ENCODE measurements at places on chromosomes 12 and 14. TPM values are rescaled to one million over a fixed set of nuclear protein-coding genes. Genes with fewer than 3 reads are reported as not detected.
A peak's percentile ranks its signal among the peaks of the same experiment; 100 is the strongest.

Gene ZNF84
- 48.4 TPM for total RNA-seq

Gene DEGS2
- total RNA-seq = 5.8 TPM

Gene CLEC1A
- not detected for total RNA-seq

Gene RNU4-1
- total RNA-seq = 3,426 TPM

DNA sequence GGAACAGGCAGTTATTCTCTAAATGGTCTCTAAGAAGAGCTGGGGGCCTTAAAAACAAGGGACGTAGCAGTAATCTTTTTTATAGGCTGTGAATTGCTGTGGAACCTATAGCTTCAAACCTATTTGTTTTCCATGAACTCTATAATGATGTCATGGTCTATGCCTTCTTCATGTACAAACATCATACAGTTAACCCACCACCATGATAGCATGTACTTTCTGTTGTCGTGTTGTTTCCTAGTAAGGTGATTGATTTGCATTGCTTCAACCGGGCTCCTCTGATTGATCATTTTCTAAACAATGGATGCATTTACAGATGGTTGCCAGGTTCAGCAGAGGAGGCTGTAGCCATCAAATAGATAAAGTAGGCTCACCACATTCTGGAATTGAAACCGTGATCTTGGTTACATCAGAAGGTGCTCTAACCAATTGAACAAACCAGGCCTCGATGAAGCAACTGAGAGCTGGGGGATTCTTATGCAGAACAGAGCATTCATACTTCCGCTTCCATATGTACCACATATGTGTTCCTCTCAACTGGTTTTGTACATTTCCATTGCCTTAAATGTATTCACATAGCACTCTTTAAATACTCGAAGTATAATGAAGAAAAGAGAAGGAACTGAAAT, 25.6 kb upstream of the PCNX1 start:
- DNase-seq = peak; percentile 24

- peak; percentile 81 for DNase-seq
Observed at GRCh38 chr14:89618811-89619551, 201.9 kb upstream of the FOXN3 start.

GRCh38 chr12:53381731-53382630, 2.0 kb downstream of the SP1 start:
- DNase-seq = peak; percentile 64

GRCh38 chr14:49623941-49624839, 3.6 kb downstream of the MGAT2 start:
- peak; percentile 28 for DNase-seq

DNA sequence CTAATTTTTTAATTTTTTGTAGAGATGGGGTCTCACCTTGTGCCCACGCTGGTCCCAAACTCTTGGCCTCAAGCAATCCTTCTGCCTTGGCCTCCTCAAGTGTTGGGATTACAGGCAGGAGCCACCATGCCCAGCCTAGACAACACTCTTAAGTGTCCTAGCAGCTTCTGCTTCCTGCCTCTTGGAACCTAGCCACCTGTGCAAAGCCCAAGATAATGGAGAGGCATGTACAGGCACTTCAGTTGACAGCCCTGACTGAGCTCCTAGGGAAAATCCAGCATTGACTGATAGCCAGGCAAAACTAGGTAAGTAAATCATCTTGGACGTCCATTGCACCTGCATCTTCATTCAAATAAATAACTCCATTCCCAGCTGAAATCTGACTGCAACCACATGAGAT, 15.5 kb downstream of the COX14 start:
- no peak for DNase-seq

DNA sequence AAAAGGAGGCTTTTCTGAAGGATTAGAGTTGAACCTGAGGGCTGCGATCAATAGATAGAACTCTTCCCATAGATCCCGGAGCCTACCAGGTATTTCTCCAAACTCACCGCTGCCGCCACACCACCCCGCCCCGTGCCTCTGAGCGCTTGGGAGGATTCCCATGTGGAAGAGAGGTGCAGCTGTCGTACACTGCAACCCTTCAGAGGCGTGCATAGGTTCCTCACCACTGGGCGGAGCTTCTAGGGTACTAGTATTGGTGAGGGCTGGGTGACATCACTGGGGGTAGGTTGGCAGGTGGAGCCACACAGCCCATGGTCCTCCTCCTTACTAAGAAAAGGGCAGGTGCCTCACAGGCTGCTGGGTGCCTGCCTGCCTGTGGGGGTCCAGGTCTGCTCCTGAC, 127.0 kb downstream of the TSPAN9 start:
- DNase-seq = no peak

DNA sequence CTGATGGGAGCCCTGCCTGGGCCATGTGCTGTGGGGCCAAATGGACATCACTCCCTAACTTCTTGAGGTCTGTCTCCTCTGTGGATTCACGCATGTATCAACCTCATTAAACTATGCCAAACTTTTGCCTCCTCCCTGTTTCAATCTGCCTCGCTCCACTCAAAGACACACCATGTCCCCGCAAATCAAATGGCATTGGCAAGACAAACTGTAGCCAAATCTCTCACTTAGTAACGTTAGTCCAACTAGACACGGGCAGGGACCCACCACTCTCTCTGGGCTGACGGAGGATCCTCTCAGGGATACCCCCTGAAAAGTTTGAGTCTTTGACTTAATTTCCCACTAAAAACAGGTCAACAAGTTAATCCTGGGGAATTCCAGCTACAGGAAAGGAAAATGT, 8.0 kb downstream of the ZBTB39 start:
- DNase-seq = no peak

- DNase-seq = no peak
Observed at GRCh38 chr14:75521415-75522199, 662 bp upstream of the BATF start.

- DNase-seq = no peak
Observed at GRCh38 chr12:108643941-108644810, 10.5 kb upstream of the SELPLG start.

- no peak for DNase-seq
Observed at GRCh38 chr12:100141666-100141997, 1.0 kb downstream of the BLTP3B start.

All from B cell (primary cell).